ENCODE measurements at places on chromosomes 7 and 10. TPM values are rescaled to one million over a fixed set of nuclear protein-coding genes. Genes with fewer than 3 reads are reported as not detected.

LIPK gene
- not detected for polyA plus RNA-seq

TMEM176B gene
- polyA plus RNA-seq, result 13.4 TPM

DNA sequence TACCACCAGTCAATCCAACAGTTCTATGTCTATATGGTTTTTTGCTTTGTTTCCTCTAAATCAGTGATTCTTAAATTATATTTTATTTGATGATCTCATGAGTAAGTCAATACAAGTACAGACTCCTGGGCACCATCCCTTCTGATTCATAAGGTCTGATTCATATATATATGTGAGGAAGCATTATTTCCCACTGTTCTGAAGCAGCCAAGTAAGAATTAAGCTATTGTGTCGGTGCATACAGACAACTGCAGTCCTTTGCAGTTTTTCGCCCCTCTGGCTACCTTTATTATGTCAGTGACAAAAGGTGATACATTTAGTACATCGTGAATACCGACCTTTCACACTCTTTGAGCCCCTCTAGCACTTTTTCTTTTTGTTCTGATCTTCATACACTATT, 1079.6 kb upstream of the C7orf33 start:
- DNase-seq, result no peak

PDE6C gene
- polyA plus RNA-seq, result 1.5 TPM

ZNF786 gene
- polyA plus RNA-seq, result 7.6 TPM

- DNase-seq, result peak; percentile 22
Measured at GRCh38 chr7:151744656-151745638, 132.0 kb downstream of the PRKAG2 start.

DNA sequence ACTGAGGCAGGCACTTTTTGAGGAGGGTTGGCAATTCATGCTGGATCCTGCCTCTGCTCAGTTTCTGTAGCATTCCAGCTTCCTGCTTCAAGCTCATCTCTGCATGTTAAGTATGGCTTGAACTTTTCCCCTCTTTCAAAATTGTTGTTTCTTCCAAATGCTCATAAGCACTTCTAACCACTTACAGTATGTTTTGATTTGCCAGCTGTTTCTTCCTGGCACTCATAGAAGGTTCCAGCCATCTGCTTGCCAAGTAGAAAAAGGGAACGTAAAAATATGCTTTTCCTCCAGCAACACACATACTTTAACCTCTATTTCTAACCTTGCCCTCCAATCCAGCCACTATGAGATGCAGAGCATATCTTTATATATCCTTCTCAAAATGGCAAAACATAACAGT, 692.6 kb upstream of the COBL start:
- peak; percentile 88 for DNase-seq

DNA sequence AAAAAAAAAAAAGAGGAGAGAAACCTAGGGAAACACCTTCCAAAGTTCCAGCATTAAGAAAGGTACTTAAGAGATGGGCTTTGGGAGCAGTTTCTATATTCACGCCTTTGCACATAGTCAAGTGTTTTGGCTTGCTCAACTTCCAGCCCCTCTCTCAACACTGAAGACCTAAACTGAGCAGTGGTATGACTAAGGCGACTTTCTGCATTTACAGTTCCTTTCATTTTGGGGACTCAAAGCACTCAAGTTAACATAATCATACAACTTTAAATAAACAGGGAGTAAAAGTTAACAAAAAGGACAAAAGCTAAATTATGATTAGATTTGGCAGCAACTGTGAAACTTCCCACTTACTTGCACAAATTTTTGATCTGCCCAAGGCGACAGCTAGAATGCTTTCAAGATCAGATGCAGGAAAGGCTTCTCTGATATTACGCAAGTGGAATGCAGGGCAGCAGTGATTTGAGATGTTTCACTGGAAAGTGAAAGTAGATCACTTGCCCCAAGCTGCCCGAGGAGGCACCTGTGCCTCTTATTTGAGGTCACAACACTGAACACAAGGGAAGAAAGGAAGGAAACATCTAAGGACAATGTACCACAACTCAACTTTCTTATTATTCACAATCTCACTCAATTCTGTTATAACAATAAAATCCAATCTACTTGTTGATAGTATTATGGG, 199.5 kb downstream of the SKAP2 start:
- DNase-seq, result no peak

LRRC72 gene
- not detected for polyA plus RNA-seq

ELN gene
- polyA plus RNA-seq, result 312 TPM

AGMO gene
- polyA plus RNA-seq, result 0.36 TPM
